ENCODE measurements at places on chromosomes 2 and 18. TPM values are rescaled to one million over a fixed set of nuclear protein-coding genes. Genes with fewer than 3 reads are reported as not detected.

RGPD3 gene
- 0.22 TPM for total RNA-seq

- no peaks in the 10 kb centered on the region for H3K36me3 ChIP-seq
- no peak overlapping the region for H3K4me3 ChIP-seq
- H3K4me1 ChIP-seq, result no peaks in the 10 kb centered on the region
- no peaks in the 10 kb centered on the region for H3K27me3 ChIP-seq
Measured at GRCh38 chr18:7064346-7064745, 53.3 kb downstream of the LAMA1 start.

GRCh38 chr2:216839688-216840087 lies 20.2 kb downstream of the TNP1 start:
- H3K27ac ChIP-seq, result no peak overlapping the region
- H3K36me3 ChIP-seq, result no peaks in the 10 kb centered on the region
- H3K4me3 ChIP-seq, result no peak overlapping the region
- H3K27me3 ChIP-seq, result no peaks in the 10 kb centered on the region

DNA sequence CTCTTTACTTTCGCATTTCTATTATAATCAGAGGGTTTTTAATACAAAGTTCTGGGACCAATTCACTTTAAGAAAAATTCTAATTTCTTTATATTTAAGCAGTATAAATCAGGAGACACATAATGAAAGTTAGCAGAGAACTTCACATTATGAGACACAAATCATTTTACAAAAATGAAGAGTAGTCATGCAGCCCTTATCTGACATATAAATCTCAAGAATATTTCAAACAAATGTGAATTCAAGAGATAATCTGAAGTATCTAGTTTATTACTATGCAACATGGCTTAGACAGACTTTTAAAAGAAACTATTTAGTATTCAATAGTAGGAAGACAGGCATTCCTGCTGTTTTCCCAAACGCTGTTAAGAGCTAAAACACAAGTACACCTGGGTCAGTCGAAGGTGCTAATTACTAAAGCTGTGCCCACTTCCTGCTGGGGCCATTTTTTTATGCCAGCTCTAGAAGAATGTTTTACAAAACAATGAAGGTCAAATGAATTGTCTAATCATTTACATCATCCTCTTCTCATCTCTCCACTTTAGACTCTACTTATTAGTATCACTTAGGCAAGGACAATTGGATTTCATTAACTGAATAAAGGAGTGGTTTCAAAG lies 40.2 kb downstream of the CWC22 start:
- no peak for DNase-seq
- no peaks in the 10 kb centered on the region for H3K27me3 ChIP-seq
- H3K4me3 ChIP-seq, result no peak overlapping the region

- peaks cover 1% of the 10 kb centered on the region for H3K4me1 ChIP-seq
- DNase-seq, result no peak
- H3K27me3 ChIP-seq, result no peaks in the 10 kb centered on the region
Measured at GRCh38 chr2:60499651-60500265, 53.7 kb downstream of the BCL11A start.
